Mesothelial cell of epicardium (in vitro differentiated cells): ENCODE measurements at places on chromosomes 6 and 20.

- DNase-seq, result no peak
Measured at GRCh38 chr6:87798393-87799278, 96.6 kb upstream of the AKIRIN2 start.

DNA sequence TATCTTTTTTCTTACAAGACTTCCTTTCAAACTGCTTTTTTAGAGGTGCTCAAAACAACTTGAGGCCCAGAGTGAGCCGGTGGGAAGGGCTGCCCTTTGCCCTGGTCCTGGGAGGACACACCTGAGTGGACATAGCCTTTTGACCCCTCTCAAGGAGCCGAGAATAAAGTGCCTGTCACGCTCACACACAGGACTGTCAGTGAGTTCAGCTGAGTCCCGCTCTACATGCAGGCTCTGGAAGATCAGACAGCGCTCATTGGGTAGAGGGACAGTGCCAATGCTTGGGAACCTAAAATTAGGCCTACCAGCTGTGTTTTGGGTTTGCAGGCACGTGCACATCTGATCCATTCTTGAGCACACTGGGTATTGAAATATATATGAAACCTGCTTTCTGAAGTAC lies 387.8 kb downstream of the CD83 start:
- no peak for DNase-seq

- DNase-seq, result no peak
Measured at GRCh38 chr20:51169813-51170212, 146.9 kb upstream of the KCNG1 start.

DNA sequence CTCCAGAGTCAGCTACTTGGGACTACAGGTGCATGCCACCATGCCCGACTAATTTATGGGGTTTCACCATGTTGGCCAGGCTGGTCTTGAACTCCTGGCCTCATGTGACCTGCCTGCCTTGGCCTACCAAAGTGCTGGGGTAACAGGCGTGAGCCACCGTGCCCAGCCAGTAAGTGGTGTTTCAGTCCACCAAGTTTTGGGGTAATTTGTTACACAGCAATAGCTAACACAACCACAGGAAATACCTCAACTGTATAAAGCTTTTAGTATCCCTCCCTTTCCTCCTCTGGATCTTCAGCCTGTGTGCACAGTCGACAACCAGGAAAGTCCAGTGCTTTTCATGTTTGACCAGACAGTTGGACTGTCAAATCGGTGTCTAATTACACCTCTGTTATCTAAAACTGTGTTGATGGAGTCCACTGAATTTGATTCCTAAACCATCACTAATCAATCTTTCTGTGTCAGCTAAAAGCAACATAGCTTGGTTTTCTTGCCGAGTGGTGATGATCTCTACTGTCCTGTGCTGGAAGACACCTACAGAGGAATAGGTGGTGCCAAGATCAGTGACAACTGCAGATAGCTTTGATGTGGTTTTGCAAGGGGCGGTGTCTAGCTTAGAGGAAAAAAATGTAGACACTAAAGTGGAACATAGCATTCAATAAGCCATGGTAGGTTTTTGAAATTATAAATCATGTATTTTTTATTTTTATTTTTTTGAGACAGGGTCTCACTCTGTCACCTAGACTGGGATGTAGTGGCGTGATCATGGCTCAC lies 22.2 kb upstream of the ZBTB2 start:
- no peak for DNase-seq

- DNase-seq, result no peak
Measured at GRCh38 chr20:51265361-51265760, 242.5 kb upstream of the KCNG1 start.

- no peak for DNase-seq
Measured at GRCh38 chr20:54115172-54115854, 44.9 kb upstream of the BCAS1 start.

GRCh38 chr6:158910484-158911440 lies 89.2 kb downstream of the RSPH3 start:
- no peak for DNase-seq

DNA sequence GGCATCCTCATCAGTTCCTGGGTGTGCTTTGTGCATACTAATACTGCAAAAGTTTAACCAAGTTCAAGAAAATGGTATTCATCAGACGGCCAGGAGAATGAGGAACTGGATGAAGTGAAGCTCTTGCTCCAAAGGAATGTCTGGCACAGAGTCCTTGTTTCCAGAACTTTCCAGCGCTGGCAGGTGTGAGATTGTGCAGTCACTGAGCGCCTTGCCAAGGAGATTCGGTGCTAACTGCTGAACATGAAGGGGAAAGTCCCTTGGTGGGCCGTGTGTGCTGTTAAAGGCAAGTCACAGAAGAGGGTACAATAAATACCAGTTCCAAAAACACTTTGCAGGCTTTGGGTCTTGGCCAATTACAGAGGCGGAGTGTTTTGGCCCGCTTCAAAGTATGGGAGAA lies 262.3 kb upstream of the SOX4 start:
- no peak for DNase-seq

GRCh38 chr6:20644667-20645370 lies 110.6 kb downstream of the CDKAL1 start:
- no peak for DNase-seq

DNA sequence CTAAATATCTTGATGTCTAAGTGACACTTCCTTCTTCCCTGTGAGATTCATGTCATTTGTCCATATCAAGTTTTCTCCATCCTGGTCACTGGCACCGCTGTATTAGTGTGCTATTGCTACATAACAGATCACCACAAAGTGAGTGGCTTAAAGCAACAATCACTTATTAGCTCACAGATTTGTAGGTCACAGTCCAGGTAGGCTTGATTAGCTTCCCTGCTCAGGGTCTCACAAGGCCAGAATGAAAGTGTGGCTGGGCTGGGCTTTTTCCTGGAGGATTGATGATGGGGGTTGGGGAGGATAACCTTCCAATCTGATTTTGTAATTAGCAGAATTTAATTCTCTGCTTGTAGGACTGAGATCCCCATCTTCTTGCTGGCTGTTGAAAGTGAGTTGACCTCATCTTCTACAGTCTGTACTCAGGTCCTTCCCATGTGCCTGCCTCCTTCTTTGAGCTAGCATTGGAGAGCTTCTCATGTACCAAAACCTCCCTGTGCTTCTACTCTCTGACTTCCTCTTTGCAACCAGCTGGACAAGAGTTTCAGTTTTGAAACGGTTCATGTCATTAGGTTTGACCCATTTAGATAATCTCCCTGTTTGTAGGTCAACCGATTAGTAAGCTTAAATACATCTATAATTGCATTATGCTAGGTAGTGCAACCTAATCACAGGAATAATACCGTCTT lies 152.4 kb upstream of the MAN1A1 start:
- DNase-seq, result no peak

GRCh38 chr6:26064619-26065257 lies 22.5 kb upstream of the HFE start:
- no peak for DNase-seq

DNA sequence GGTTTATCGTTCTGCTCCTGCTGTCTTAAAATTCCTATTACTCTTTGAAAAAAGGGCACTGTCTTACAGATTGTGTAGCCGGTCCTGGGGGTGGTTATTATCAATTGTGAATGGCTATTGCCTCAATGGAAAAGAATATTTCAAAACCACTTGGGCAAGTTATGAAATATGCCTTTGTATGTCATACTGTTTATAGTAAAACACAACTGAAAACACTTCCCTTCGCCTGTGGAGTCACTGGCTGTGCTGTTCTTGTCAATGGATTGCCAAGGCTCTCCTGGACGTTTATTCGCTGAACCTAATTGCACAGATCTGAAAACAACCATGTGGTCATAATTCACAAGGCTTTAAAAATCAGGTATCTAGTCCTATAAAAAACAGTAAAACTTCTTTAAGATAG lies 47.8 kb upstream of the TAGAP start:
- no peak for DNase-seq

GRCh38 chr20:33693289-33693688 lies 7.1 kb upstream of the E2F1 start:
- DNase-seq, result no peak

- no peak for DNase-seq
Measured at GRCh38 chr6:168577496-168577895, 136.5 kb downstream of the SMOC2 start.

GRCh38 chr6:15948930-15949900 lies 179.7 kb upstream of the MYLIP start:
- DNase-seq, result no peak

DNA sequence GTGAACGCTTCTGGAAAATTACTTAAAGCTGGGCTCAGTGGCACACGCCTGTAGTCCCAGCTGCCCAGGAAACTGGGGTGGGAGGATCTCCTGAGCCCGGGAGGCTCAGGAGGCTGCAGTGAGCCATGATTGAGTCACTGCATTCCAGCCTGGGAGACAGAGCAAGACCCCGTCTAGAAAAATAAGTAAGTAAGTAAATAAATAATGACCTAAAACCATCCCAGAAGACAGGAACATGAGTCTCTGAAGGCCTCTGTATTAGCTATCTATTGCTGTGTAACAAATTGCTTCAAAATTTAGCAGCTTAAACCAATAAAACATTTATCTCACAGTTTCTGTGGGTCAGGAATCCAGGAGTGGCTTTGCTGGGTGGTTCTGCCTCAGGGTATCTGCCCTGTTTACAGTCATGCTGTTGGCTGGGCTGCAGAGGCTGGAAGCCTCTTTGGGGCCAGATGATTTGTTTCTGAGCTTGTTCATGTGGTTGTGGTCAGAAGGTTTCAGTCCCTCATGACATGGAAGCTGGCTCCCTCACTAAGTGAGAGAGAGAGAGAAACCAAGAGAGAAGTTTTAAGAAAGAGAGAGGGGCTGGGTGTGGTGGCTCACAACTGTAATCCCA lies 48.4 kb upstream of the NCOA3 start:
- no peak for DNase-seq

- no peak for DNase-seq
Measured at GRCh38 chr6:47202644-47203205, 107.0 kb downstream of the TNFRSF21 start.

- no peak for DNase-seq
Measured at GRCh38 chr6:23562554-23562953, 563.5 kb upstream of the NRSN1 start.

- DNase-seq, result no peak
Measured at GRCh38 chr6:16873698-16874097, 112.4 kb upstream of the ATXN1 start.

GRCh38 chr6:146904596-146904995 lies 299.6 kb upstream of the STXBP5 start:
- no peak for DNase-seq

DNA sequence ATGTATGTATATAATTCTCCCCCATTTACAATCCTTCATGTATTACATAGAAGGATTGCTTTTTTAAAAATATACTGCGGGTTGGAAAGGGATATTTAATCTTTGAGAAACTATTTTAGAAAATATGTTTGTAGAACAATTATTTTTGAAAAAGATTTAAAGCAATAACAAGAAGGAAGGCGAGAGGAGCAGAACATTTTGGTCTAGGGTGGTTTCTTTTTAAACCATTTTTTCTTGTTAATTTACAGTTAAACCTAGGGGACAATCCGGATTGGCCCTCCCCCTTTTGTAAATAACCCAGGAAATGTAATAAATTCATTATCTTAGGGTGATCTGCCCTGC lies 3.6 kb downstream of the FOXC1 start:
- no peak for DNase-seq

GRCh38 chr6:157380458-157380778 lies 572 bp upstream of the ZDHHC14 start:
- DNase-seq, result no peak

- no peak for DNase-seq
Measured at GRCh38 chr6:54031169-54031568, 80.1 kb upstream of the MLIP start.

GRCh38 chr6:26536571-26537159 lies 1.5 kb upstream of the HMGN4 start:
- no peak for DNase-seq

DNA sequence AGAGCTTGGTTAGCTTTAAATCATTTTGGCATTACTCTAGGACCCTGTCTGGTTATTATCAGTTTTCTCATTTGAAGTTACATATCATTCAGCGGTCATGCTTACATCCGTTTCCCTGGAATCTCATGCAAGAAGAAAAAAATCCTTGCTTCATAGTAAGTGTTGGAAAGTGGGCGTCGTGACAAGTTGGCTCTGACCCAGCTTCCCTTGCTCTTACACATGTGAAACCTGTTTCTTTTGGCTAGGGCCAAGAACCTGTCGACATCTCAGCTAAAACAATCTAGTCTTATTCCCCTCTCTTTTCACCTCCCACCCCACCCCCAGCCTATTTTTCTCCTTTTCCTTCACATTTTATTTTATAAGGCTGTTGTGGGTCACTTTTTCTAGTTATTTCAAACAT lies 45.5 kb downstream of the ANKS1A start:
- peak; percentile 46 for DNase-seq

DNA sequence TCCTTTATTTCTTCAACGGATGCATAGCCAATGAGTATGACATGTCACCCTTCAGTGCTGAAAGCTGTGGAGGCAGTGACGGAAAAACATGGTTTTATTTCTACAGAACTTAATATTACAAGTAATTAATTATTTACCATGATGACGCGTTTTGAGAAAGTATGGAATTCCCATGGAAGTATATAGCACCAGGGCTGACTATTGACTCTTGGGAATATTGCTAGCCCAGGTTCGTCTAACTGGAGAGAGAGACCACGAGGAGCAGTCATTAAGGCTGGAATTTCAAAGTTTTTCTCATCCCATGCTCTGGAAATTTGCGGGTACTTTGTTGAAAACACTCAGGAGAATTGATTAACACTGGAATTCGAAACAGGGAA lies 155.2 kb upstream of the PRSS16 start:
- DNase-seq, result no peak

GRCh38 chr6:10465629-10466499 lies 51.0 kb upstream of the TFAP2A start:
- DNase-seq, result peak; percentile 49

DNA sequence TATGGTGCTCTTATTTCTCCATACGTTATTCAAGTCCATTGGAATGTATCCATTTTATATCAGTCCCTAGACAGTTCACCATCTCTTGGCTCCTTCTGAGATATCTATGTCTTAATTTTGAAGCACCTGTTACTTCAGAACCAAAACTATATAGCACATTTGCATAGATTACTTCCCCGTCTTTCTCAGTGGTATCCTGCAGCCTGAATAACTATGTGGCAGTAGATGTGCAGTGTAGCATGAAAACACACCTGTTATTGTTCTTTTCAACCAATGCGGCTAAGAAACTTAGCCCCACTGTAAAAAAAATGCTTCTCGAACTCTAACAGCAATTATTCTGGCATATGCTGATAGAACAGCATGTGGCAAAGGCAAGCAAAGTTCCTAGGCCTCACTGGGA lies 1184.4 kb upstream of the ADGRB3 start:
- no peak for DNase-seq
